Activated T-cell treated with anti-CD3 and anti-CD28 coated beads, Interleukin-2, amount 50 U/mL, for 48 hours (primary cell): ENCODE measurements at places on chromosomes 13 and 19.

DNA sequence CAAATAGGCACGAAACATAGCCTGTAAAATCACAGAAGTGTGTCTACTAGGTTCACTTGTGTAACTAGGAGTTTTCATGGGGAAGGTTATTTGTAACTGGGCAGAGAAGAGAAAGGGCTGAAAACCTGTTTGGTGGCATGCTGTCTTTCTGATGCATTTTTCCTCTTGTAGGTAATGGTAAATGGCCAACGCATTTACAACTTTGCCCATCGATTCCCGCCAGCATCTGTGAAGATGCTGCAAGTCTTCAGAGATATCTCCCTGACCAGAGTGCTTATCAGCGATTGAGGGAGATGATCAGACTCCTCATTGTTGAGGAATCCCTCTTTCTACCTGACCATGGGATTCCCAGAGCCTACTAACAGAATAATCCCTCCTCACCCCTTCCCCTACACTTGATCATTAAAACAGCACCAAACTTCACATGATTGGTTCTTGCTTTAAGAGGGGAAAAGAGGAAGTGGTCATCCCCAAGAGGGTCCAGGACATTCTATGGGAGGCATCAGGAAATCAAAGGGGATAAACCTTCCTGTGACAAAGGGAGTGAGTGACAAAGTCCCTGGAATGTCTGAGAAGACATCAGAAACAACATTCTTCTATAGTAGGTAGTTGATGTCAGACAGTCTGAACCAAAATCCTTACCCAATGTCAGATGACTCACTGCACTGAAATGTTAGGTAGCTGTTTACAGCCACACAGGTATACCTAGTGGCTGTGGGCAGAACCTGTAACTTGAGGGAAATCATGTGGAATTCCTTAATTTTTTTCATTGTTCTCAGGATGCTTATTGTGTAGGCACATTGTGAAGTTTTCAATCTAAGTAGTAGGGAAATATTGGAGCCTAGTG lies 5.0 kb downstream of the LGALS14 start:
- DNase-seq: no peak

GRCh38 chr13:37345391-37345790 lies 239.9 kb upstream of the CSNK1A1L start:
- DNase-seq: no peak

- no peak for DNase-seq
These were observed 284.1 kb upstream of the ZNF507 start for GRCh38 chr19:32061315-32061714.

- no peak for DNase-seq
These were observed 637 bp downstream of the RANBP3 start for GRCh38 chr19:5977222-5977784.

- peak; percentile 36 for DNase-seq
These were observed 22.8 kb downstream of the HAUS8 start for GRCh38 chr19:17052439-17052838.

DNA sequence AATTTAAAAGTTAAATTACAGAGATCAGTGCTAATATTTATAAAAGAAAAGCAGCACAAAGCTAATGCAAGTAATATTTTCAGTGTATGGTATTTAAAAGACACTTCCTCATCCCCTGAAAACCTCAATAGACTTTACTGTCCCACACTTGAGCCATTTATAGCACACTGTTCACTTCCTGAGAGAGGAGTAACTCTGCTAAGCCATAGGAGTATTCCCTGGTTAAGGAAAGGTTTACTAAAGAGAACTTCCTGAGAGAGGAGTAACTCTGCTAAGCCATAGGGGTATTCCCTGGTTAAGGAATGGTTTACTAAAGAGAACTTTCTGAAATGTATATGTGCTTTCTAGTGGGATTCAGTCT lies 159.4 kb downstream of the NHLRC3 start:
- no peak for DNase-seq

- peak; percentile 53 for DNase-seq
These were observed 622 bp downstream of the RASA3 start for GRCh38 chr13:114131583-114132418.

DNA sequence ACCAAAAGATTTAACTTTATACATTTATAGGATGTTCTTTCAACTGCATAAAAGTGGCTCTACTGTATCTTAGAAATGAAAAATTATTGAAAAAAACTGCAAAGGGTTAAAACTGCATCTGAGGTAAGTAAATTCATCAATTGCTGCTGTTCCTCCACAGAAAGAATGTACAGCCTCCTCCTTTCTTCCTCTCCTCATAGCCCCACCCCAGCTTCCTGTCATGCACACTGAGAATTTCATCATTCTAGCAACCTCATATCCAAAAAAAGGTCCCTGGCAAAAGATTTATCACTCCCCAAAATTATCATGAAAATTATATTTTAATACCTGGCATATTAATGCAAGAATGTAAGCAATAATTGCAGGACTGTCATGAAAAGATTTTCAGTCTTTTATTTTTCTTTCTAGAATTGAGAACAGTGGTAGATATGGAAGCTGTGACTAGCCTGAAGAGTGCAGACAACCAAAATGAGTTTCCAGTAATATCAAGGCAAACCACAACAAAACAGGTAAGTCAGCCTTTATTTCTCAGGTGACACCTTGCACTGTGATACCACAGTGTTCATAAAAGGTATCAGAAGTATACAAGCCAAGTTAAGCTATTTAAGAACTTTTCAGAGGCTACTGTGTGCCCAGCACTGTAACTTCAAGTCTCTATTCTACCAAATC lies 110.8 kb downstream of the SUCLA2 start:
- no peak for DNase-seq

GRCh38 chr19:46717034-46717715 lies at the start of gene PRKD2:
Gene PRKD2 (minus strand): TSS chr19:46717114. CDS start chr19:46716370, 744 bp downstream.
- peak; percentile 95 for DNase-seq

GRCh38 chr19:39178296-39179006 lies 18.3 kb upstream of the NCCRP1 start:
- DNase-seq: no peak

DNA sequence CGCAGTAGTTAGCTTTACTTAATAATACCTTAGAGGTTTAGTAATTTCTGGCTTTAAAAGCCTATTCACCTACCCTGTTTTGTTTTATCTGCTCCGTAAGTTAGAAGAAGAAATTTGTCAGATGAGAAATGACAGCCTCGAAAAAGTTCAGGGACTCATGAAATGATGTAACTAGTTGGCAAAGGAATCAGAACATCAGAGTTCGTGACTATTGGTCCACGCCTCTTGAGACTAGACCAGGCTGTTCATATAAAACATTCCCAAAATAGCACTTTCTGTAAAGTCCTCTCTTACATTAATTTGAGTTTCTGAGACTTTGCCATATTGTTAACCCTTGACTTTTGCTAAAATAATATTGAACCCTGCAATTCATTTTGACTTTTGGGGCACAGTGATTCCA lies 92.0 kb downstream of the HS6ST3 start:
- DNase-seq: no peak

DNA sequence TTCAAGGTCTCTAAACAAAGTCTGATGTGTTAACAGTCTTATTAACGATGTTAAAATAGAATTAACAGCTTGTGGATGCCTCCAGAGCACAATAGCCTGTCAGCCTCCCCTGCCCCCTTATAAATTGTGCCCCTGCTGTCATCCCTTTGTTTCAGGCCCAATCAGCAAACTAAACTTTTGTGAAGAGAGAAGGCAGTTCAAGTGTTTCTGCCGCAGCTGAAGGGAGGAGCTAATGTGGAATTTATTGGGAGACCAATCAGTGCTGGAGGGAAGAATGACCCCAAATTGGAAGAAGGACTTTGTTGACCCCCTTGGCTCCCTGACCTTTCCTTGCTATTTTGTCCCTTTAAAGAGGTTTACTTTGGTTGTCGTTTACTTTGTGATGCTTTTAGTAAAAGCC lies 160.5 kb downstream of the TM9SF2 start:
- no peak for DNase-seq

GRCh38 chr19:31674503-31675192 lies 325.4 kb upstream of the TSHZ3 start:
- DNase-seq: no peak

DNA sequence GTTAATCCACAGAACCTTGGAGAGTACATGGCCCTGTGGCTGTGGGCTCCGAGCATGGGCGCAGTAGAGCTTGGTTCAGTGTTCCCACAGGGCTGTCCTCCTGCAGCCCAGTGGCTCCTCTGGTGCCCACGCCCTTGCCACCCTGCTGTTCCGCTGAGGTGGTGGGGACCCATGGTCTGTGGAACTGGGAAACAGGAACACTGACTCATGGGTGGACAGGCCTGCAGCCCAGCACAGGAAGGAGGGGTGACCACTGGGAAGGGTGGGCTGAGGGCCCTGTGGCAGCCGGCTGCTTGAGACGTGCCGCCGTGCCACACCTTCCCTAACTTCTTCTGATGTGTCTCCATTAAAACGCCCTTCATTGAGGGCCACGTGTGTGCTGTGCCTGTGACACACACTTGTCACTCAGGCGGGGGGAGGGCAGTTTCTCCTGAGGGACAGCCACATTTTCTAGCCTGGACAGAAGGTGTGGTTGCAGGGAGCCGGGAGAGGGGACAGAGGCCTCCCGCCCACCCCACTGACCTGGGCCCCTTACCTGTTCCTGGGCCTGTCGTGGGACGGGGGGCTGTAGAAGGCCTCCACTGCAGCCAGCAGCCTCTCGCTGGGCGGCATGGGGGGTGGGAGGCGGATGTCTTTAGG lies 21.1 kb downstream of the CHERP start:
- DNase-seq: no peak

DNA sequence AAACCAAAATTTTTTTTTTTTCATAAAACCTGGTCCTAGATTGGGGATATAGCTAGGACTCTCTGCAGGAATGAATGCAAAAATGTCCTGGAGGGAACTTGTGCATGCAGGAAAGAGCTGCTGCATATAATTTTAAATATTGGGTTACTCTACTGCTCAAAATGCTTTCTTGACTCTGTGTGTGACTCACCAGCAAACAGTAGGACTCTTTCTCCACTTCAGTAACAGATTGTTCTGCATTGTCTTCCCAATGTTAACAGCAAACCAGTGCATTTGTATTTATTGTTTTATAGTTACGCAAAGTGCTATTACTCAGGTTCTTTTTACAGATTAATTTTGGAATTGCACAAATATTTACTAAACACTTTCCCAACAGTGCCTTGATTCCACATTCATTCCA lies 163.7 kb upstream of the KL start:
- DNase-seq: no peak

- DNase-seq: no peak
These were observed 74.3 kb upstream of the UBL3 start for GRCh38 chr13:29924482-29925350.

GRCh38 chr19:9076901-9077300 lies 10.0 kb upstream of the OR1M1 start:
- DNase-seq: no peak

GRCh38 chr19:2777952-2778683 lies 5.0 kb downstream of the SGTA start:
- no peak for DNase-seq

- no peak for DNase-seq
These were observed at the start of gene ERFL for GRCh38 chr19:41928221-41928683. Gene ERFL (minus strand): TSS chr19:41928449. CDS start chr19:41912919, 15,530 bp downstream.

- no peak for DNase-seq
These were observed 132.7 kb downstream of the CACNA1A start for GRCh38 chr19:13373599-13373998.

DNA sequence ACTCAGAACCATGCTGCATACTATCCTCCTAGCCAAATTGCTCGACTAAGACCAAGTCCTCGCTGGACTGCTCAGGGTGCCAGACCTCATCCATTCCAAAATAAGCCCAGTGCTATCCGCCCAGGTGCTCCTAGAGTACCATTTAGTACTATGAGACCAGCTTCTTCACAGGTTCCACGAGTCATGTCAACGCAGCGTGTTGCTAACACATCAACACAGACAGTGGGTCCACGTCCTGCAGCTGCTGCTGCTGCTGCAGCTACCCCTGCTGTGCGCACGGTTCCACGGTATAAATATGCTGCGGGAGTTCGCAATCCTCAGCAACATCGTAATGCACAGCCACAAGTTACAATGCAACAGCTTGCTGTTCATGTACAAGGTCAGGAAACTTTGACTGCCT lies 1.5 kb downstream of the PABPC3 start:
- DNase-seq: no peak

DNA sequence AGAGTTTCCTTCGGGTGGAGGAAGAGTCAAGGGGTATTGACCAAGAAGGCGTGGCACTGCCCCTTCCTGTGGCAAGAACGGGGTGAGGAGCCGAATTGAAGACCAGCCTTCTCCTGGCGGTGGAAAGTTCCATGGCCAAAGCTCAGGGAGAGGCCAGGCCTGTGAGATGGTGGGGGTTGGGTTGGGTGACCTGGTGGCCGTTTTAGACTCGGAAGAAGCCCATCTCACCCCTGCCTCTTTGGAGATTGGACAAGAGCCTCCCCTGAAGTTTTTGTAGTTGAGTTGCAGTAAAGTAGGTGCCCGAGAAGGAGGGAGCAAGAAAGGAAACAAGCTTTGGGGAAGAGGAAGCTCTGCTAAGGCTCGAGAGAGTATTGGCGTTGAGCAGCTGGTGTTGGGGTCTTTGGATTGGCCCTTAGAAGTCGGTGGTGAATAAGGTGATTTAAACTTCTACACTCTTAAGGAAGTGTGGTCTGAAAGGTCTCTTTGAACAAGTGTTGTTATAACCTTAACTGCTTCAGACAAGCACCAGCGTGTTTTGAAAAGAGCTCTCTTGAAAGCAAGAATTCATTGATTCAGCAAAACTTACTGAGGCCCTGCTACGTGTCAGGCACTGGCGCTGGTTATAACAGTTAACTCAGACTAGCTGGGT lies 964 bp downstream of the SPINT2 start:
- peak; percentile 32 for DNase-seq

DNA sequence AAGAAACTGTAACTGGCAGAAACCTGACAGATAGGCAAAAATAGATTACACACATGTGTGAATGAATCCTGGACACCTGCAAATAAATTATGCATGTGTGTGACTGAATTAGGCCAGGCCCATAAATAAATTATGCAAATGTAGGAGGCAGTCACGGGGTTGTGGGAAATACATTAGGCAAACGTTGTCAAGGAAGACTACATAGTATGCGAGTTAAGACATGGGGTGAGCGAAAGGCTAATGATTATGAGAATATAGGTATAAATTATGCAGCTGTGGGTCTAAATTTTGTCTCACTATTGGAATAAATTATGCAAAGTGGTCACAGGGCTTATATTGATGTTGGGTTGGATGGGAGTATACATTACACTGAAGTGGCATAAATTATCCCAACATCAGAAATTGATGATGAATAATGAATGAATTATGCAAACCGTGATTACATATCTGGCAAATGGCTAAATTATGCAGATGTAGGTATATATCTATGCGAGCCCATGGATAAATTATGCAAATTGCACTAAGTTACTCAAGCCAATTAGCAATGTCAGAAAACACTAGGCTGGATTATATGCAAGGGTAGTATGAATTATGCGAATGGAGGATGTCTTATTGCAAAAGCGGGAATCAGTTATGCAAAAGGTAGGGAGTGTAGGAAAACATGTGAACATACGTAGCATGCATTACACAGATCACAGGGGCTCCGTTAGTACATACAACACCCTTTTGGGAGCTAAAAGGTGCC lies 6.8 kb downstream of the SLC8A2 start:
- DNase-seq: no peak

GRCh38 chr13:102977471-102977870 lies 88.7 kb downstream of the SLC10A2 start:
- DNase-seq: no peak

GRCh38 chr19:17610384-17610783 lies 54.9 kb downstream of the COLGALT1 start:
- DNase-seq: no peak
